Stimulated activated CD8-positive, alpha-beta memory T cell treated with anti-CD3 and anti-CD28 coated beads, Interleukin-2, amount 100 ng/mL, for 48 hours (primary cell): ENCODE measurements at places on chromosomes 6 and 20.

DNA sequence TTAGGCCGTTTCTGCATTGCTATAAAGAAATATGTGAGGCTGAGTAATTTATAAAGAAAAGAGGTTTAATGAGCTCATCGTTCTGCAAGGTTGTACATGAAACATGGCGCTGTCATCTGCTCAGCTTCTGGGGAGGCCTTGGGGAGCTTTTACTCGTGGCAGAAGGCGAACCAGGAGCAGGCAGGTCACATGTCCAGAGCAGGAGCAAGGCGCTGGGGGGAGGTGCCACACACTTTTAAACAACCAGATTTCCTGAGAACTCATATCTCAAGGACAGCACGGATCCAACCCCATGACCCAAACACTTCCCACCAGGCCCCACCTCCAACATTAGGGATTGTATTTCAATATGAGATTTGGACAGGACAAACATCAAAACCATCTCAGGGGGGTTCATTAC lies 6.4 kb upstream of the SLC13A3 start:
- DNase-seq: no peak

GRCh38 chr6:159931846-159932245 lies 37.0 kb upstream of the IGF2R start:
- no peak for DNase-seq

GRCh38 chr6:34829137-34829536 lies 37.3 kb downstream of the BLTP3A start:
- DNase-seq: no peak

DNA sequence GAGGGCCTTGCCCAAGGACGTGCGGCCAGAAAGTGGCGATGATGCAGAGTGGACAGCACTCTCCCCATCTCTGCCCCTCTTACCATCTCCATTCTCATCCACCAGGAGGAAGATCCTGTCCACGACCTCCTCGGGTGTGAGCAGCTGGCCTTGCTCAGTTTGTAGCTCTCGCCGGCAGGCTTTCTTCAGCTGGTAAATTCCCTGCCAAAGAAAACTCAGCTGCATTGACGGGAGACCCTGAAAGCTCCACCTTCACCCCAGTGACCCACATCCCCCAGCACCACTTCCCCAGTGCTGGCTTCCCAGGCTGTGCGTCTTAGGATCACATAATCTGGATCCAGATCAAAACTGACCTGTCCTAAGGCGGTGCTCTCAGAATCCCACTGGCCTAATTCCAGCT lies 9.2 kb downstream of the GUCA1B start:
- DNase-seq: no peak

DNA sequence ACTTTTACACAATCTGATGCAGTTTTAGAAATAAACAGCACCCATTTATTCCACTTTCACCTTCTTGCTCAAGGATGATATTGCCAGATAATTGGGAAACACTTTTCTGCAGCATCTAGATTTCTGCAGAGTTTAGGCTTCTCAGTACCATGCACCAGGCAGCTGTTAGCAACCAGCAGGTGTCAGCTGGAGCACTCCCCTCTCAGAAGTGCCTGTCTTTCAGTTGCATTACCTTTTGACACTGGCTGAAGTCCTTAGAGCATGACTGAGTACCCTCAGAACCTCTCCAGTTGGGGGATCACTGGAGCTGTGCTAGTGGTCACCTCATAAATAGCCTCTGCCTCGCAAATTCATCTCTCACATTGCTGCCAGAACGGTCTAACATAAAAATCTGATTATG lies 91.2 kb downstream of the DNAH8 start:
- DNase-seq: no peak

DNA sequence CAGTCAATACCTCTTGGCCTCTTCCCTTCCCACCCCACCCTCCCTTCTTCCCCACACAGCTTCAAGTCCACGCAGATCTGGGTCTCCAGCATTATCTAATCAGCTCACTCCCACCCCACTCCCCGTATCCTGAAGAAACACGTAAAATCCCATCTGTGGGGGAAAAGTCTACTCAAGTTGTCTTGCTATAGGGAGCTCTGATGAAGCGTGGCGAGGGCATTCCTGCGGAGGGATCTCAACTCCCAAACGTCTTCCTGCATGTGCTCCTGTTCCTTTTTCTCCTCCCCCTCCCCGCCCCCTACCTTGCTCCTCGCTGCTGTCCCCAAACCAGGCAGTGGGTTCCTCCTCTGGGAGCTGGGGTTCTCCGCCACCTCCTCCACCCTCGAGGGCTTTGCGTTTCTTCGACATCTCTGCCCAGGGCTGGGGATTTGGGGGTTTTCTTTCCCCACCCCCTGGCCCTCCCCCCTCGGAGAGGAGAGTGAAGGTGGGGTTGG lies 181.8 kb downstream of the TBXT start:
- DNase-seq: no peak

- no peak for DNase-seq
Measured at GRCh38 chr20:8809107-8809953, 259.6 kb upstream of the PLCB4 start.

GRCh38 chr6:134389129-134389528 lies 71.2 kb upstream of the SGK1 start:
- DNase-seq: no peak

- DNase-seq: no peak
Measured at GRCh38 chr6:75557068-75557467, 44.6 kb upstream of the SENP6 start.
